HuH-7.5 (cell line): ENCODE measurements at places on chromosomes 3 and 15.

- no peak for DNase-seq
Observed at GRCh38 chr3:23490459-23490858, 287.3 kb downstream of the UBE2E2 start.

- DNase-seq, result no peak
Observed at GRCh38 chr3:102826636-102827035, 391.8 kb downstream of the ZPLD1 start.

- DNase-seq, result no peak
Observed at GRCh38 chr3:46416811-46417510, 9.9 kb downstream of the CCRL2 start.

- DNase-seq, result no peak
Observed at GRCh38 chr3:171248426-171249111, 211.6 kb downstream of the TNIK start.

- no peak for DNase-seq
Observed at GRCh38 chr3:126100634-126101301, 16.8 kb upstream of the SLC41A3 start.

DNA sequence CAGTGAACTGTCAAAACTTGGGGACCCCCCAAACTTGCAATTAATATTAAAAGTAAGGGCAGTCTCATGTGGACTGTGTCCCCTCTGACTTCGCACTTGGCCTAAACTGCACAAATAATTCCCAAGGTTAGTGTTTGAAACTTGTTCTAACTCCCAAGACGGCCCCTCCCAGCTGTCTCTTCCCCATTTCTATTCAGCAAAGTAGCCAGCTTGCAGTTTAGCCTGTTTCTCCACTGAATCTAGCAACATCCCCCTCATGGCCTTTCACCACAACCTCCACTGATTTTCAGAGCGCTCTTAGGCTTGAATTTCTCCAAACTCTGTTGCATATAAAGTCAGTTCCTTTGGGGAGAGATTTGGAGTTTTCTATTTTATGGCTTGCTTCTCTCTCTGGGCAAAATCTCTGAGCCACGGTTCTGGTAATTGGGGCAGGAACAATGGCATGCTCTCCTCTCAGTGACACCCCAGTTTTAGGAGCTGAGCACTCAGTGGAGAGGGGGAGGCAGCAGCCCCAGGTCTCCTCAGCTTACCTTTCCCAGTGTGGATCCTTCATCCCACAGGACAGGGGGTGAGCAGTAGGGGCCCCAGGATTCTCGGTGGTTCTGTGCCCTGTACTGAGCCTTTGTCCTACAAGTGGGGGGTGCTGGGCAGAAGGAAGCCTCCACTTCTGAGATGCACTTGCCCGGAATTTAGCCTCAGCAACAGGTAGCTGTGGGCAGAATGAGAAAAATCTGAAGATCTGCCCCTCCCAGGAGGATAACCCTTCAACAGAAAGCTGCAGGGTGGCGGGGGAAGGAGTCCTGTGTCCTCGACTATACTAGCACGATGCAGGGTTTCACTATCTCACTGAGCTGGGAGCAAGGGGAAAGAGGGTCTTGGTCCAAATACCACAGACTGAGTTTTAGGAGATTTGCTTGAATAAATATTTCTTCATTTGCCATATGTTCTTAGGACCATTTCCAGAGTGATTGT is 39.3 kb upstream of the GATA2 start:
- DNase-seq, result no peak

DNA sequence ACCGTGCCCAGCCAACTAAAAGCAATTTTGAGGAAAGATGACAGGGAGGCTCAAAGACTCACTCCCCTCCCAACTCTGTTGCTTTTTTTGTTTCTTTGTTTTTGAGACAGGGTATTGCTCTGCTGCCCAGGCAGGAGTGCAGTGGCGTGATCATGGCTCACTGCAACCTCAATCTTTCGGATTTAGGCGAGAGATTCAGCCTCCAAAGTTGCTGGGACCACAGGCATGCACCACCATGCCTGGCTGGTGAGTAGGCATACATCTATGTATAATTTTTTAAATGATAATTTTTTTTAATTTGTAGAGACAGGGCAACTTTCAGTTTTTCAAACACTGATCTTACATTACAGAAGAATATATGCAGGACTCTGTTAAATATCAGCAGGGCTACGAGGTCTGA is 15.8 kb upstream of the THUMPD3 start:
- DNase-seq, result no peak

- DNase-seq, result peak; percentile 55
Observed at GRCh38 chr15:99703603-99704443, 29.4 kb downstream of the LYSMD4 start.

GRCh38 chr3:117853923-117854668 is 1144.5 kb downstream of the TUSC7 start:
- no peak for DNase-seq

DNA sequence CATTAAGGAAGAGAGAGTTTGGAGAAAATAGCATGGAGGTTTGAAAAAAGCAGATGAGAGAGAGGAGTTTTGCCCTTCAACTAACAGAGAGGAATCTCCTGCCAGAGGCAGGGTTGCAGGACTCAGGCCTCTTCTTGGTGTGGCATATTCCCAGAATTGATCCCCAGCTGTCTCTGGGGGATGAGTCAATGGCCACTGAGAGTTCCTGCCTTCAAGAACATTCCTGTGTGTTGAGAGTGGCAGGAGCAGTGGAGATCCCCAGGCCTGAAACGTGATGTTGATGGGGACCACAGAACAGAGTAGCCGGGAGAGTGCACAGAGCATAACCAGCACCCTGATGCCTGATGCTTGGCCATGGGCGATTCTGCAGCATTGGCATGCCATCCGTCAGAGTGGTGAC is 348.4 kb upstream of the THBS1 start:
- no peak for DNase-seq

DNA sequence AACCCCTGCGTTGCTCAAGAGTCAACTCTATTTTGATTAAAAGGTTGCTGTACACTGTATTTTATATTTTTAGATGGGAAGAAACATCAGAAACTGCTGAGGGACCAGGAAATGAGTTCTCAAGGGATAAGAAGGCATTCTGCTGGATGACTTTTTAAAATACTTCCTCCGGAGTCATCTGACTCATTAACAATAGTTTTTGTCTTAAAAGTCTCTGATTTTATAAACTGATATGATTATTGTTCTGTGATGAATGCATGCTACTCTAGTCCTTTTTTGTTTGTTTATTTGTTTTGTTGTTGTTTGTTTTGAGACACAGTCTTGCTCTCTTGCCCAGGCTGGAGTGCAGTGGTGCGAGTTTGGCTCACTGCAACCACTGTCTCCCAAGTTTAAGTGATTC is 18.2 kb upstream of the HLTF start:
- DNase-seq, result no peak

GRCh38 chr15:48667701-48668100 is 22.2 kb upstream of the FBN1 start:
- DNase-seq, result no peak

DNA sequence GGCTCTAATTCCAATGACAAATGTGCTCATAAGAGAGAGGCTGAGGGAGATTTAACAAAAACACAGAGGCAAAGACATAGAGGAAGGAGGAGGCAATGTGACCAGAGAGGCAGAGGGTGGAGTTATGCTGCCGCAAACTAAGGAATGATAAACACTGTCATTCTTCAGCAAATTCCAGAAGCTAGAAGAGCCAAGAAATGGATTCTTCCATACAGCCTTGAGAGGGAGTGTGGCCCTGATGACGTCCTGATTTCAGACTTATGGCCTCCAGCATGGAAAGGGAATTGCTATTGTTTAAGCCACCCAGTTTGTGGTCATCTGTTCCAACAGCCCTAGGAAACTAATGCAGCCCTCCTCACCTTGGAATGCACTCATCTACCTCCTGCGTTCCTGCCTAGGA is 30.5 kb downstream of the CD47 start:
- DNase-seq, result no peak

DNA sequence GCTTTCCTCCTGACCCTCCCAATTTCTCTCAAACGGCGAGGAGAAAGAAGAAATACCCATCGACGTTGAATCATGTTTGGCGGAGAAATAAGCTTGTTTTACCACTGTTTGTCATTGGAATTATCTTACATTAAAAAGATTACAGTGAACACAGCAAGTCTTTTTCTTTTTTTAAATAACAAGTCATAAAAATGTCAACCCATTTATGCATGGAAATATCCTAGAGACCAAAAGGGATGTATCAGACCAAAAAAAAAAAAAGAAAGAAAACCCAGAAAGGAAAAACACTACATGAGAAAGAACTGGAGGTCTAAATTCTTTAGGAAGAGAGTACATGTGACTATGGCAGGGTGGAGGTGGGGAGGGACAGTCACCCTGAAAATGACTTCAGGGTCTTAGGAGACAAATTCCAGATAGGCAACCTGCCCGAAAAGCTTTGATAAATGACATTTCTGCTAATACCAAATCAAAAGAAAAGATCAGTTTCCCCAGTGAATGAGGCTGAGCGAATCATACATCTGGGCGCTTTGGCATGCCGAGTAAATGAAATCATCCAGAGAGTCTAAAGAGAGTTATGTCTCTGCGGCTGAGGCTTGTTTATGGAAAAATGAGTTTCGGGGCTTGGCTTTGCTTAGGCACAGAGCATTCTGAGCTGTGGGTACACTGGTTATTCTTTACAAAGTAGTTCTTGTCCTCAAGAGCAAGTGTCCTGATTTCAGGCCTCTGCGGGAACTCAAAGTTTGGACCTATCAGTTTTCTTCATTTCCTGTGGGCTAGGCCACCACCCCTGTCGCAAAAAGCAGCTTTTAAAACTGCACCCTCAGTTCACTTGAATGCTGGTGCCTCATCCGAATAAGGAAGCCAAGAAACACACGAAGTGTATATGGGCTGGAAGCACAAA is 110.1 kb upstream of the TGFBR2 start:
- no peak for DNase-seq

DNA sequence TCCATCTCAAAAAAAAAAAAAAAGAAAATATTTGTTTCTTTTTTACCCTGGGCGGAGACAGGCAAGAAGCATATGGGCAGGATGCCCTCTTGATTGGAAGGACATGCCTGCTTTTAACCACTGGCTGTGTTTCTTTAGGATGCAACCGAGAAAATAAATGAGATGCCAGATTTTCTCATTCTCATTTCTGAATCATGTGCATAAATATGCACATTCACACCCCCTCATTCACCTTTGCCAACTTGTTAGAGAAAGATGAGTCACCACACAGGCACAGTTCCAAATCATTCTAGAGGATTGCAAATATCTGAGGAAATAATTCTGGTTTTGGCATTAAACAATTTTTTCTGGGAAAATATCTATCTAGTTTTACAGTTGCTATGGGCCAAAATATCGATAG is 3.3 kb downstream of the LIPH start:
- DNase-seq, result no peak

DNA sequence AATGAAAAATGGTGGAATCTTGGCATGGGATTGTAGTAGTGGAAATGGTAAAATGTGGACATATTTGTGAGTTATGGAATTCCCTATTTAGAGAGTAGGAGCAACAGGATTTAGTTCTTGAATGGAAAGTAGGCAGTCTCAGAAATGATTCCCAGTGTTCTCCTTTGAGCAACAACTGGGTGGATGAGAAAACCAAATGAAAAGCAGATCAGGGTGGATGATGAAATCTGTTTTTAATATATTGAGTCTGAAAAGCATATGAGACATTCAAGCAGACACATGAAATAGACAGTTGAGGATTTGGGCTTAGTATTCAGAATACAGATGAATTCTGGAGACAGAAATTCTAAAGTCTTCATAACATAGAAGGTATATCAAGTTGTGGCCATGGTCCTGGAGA is 451.3 kb downstream of the LPP start:
- DNase-seq, result no peak

DNA sequence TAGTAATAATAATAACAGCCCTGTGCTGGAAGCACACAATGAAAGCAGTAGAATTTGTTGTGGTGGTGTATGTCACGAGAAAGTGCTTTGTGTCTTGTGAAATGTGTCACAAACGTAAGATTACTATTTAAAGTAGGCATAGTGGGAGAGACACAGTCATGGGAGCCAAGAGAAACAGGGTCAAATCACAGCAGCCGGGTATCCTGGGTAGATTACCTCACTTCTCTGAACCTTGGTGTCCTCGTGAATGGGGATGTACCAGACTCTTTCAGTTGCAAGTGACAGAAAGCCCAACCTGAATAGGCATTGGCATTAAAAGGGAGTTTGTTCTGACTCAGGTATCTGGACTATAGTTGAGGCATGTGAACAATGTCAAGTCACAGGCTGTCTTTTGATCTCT is 29.1 kb upstream of the SRGAP3 start:
- no peak for DNase-seq

DNA sequence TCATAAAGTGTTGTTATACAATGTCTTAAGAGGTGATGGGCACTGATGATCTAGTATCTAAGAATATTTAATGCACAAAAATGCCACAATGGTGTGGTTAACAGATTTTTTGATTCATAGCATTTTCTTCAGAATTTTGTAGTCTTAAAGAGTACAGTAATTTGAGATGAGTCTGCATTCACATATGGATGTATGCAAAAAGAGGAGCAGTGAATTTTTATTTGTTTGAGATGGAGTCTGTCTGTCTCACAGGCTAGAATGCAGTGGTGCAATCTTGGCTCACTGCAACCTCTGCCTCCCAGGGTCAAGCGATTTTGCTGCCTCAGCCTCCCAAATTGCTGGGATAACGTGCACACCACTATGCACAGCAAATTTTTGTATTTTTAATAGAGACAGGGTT is 110.5 kb downstream of the ZPLD1 start:
- no peak for DNase-seq

- DNase-seq, result no peak
Observed at GRCh38 chr3:51379301-51379700, 5.8 kb upstream of the MANF start.

GRCh38 chr3:50414616-50415015 is 55.3 kb upstream of the TMEM115 start:
- no peak for DNase-seq

DNA sequence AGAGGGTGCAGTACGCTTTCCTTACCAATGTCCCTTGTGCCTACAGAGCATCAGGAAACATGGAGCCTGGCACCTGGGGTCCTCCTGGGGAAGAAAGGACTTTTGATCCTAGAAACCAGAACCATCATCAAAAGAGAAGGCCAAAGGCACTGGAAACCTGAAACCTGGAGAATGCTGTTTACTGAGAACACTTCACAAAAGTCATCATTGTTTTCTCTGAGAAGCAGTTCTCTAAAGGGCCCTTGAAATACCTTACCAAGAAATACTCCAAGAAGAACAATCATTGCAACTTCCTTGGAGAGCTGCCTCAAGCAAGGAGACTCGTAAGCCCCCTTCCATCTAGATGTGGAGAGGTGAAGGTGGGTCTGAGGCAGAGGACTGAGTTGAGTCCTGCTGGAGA is 66.0 kb downstream of the TLE3 start:
- DNase-seq, result no peak

DNA sequence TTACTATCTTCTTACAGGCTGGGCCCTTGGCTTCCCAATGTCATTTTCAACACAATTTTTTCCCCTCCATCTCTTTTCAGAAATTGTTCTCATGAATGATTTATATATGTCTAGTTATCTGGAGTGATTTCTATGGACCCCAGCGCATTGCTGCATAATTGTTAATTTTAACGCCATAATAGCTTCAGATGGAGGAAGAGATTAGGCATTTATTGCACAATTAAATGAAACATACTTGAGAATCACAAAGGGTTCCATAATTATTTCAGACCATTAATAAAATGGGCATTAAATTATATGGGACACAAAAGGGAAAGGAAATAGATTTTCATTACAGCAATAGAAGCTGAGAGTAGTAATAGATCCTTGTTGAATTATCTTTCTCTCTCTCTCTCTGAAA is 70.3 kb upstream of the SOX14 start:
- DNase-seq, result no peak
